CD14-positive monocyte (primary cell): ENCODE measurements at places on chromosomes 11 and 22. TPM values are rescaled to one million over a fixed set of nuclear protein-coding genes. Genes with fewer than 3 reads are reported as not detected.

The RBMXL2 gene
- polyA plus RNA-seq, result not detected

DNA sequence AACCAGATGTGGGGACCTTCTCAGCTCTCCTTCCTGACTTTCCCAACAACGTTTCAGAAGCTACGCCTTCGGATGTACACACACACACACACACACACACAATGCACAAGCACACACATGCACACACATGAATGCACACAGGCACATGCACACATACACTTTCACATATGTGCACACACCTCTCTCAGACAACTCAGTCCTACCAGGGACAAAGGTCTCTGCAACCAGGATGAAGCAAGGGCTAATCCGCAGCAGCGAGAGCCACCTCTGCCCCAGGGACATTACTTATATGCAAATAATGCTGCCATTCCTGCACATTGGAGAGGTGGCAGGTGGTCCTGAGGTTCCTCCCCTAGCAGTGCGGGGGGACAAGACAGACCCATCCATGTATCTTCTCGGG is 27.4 kb upstream of the LINC01488 start:
- peaks cover 23% of the 10 kb centered on the region for H3K27me3 ChIP-seq
- no peak overlapping the region for H3K27ac ChIP-seq
- H3K4me1 ChIP-seq, result peaks cover 14% of the 10 kb centered on the region
- H3K4me3 ChIP-seq, result no peak overlapping the region
- no peak for DNase-seq

The SLC35F2 gene
- 0.10 and 0.25 TPM in 2 replicates for polyA plus RNA-seq

The ME3 gene
- polyA plus RNA-seq, result 0.31 TPM

The CRACR2B gene
- polyA plus RNA-seq, result 1.4 TPM

- H3K4me1 ChIP-seq, result peaks cover 29% of the 10 kb centered on the region
- H3K4me3 ChIP-seq, result no peak overlapping the region
- H3K27ac ChIP-seq, result no peak overlapping the region
- peaks cover 22% of the 10 kb centered on the region for H3K36me3 ChIP-seq
- no peaks in the 10 kb centered on the region for H3K27me3 ChIP-seq
- no peak for DNase-seq
These were observed 50.4 kb downstream of the FCHSD2 start for GRCh38 chr11:73091521-73092305.

DNA sequence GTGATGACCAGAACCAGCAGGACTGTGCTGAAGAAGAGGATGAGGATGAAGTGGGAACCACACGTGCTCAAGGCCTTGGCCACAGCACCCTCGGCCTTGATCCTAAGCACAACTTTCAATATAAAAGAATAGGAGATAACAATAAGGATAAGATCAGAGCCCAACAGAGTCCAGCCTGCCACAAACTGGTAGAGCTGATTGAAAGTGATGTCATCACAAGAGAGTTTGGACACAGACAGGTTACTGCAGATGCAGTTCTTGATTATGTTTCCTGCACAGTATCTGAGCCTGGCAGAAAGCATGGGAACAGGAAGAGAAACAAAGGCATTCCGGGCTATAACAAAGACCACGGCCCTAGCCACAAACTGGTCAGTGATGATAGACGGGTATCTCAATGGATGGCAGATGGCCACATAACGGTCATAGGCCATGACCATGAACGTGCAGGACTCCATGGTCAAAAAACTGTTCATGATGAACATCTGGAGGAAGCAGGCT is 4.5 kb downstream of the OR56A4 start:
- H3K27me3 ChIP-seq, result peaks cover 13% of the 10 kb centered on the region
- no peak overlapping the region for H3K4me3 ChIP-seq
- no peak overlapping the region for H3K27ac ChIP-seq

- H3K27me3 ChIP-seq, result no peaks in the 10 kb centered on the region
- no peaks in the 10 kb centered on the region for H3K36me3 ChIP-seq
- no peak overlapping the region for H3K4me3 ChIP-seq
- no peaks in the 10 kb centered on the region for H3K4me1 ChIP-seq
- DNase-seq, result no peak
These were observed 298.0 kb upstream of the ZC3H12C start for GRCh38 chr11:109795234-109795633.

- peaks cover 61% of the 10 kb centered on the region for H3K36me3 ChIP-seq
- H3K4me1 ChIP-seq, result peaks cover 30% of the 10 kb centered on the region
- DNase-seq, result peak; percentile 55
- H3K27me3 ChIP-seq, result no peaks in the 10 kb centered on the region
These were observed 1.4 kb downstream of the RIN1 start for GRCh38 chr11:66334605-66335442.

The FAM180B gene
- polyA plus RNA-seq, result not detected

GRCh38 chr11:74971424-74971823 is 17.3 kb upstream of the NEU3 start:
- H3K36me3 ChIP-seq, result peaks cover 98% of the 10 kb centered on the region
- H3K4me3 ChIP-seq, result no peak overlapping the region
- H3K4me1 ChIP-seq, result no peaks in the 10 kb centered on the region
- no peaks in the 10 kb centered on the region for H3K27me3 ChIP-seq
- H3K27ac ChIP-seq, result no peak overlapping the region
